ENCODE measurements at places on chromosomes 6 and 20.

DNA sequence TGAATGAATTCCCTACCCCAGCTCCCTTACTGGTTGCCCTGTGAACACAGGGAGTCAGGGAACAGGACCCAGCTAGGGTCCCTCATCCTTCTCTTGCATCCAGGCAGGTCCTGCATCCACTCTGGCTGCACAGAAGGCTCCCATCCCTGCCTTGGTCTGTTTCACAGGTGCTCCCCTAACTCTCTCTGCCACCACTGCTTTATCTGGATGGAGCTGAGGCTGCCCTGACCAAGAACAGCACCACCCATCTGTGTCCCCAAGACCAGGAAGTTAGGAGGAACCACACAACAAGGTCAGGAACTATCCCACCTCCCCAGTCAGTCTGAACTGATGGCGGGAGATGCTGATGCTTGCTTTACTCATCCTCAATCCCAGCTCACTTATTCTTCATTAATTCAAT, 16.2 kb upstream of the HLA-G start:
- no peak for DNase-seq

DNA sequence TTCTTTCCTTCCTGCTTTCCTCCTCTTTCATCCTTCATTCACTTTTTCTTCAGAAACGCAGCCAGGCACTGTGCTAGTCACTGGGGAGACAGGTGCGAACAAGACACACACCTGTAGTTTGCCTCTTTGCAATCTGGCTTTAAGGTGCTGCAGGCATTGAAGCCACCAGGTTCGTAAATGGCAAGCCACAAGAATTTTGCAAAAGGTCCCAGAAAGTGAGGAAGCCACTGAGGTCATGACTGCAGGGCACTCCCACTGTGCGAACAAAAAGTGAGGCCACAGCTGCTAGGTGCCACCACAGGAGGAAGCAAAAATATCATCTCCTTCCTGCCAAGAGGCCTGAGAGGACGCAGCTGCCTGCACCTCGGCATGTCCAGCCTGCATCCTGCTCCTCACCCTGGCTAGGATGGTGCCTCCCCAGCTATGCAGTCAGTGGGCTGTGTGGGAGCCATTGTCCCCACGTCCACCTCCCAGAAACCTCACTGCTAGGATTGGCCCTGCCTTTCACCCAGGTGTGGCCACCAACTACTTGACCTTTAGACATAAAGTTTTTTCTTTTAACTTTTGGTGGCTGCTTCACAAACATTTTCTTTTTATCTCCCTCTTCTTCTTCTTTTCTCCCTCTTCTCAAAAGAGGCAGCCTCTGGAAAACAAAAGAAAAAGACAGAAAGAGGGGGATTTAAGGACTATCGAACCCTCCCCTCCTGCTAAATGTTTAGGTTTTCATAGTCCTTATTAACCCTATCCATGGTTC, 230.8 kb downstream of the BCAS1 start:
- DNase-seq, result no peak

DNA sequence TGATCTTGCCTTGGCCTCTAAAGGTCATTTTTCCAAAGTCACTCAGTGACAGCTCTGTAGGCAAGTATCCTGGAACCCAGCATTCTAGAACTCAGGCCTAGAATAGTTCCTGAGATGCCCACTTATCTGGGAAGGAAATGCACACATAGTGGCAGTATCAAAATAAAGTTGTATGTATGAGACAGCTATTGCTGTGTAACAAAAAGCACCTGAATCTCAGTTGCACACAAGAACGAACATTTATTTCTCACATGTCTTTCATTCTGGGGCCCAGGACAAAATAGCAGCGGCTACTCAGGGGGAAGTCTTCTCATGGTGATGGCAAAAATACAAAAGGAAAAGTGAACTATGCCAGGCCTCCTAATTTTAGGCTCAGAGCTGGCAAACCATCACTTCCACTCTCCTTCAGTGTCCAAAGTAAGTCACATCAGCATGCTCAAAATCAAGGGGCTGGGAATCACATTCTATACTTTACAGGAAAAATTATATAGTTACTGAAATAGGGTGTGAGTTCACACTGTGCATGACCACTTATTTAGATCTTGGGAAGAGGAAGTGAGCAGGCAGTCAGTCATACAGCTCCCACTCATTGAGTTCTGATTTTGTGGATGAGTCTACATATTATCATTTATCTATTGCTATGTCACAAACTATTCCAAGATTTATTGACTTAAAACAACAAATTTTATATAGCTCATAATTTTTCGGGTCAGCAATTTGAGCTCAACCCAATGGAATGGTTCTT, 133.7 kb upstream of the RIN2 start:
- no peak for DNase-seq

DNA sequence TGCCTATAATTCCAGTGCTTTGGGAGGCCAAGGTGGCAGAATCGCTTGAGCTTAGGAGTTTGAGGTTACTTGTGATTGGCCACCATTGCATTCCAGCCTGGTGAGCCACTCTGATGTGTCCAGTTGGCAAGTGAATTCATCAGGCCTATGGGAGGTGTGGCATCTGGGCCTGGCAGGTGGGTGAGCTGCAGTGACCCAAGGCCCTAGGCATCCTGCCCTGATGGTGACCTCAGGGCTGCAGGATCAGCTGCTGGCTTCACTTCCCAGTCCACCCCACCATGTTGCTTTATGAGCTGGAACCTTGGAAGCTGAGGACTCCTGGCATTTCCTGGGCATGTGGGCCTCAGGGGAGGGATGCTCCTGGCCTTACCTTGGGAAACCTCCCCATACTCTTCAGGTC, 20.5 kb downstream of the RSPH9 start:
- DNase-seq, result no peak

DNA sequence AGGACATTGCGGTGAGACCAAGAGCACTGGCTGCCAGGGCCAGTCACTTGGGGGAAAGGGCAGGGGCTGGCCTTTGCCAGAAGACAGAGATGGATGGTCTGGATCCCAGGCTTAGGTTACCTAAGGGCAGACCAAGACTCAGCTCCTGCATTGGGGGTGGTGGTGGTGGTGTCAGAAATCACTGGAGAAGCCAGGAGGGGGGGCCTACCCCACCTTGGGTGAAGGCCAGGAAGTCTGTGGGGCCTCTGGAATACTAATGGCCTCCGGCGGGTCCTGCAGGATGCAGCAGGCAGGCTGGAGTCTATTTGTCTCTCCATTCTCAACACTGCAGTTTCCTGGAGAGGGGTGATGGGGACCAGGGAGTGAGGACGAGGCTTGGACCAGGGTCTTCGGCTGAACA, 32.8 kb downstream of the CD40 start:
- DNase-seq, result no peak

GRCh38 chr6:167237438-167238145, 53.5 kb upstream of the UNC93A start:
- DNase-seq, result no peak

DNA sequence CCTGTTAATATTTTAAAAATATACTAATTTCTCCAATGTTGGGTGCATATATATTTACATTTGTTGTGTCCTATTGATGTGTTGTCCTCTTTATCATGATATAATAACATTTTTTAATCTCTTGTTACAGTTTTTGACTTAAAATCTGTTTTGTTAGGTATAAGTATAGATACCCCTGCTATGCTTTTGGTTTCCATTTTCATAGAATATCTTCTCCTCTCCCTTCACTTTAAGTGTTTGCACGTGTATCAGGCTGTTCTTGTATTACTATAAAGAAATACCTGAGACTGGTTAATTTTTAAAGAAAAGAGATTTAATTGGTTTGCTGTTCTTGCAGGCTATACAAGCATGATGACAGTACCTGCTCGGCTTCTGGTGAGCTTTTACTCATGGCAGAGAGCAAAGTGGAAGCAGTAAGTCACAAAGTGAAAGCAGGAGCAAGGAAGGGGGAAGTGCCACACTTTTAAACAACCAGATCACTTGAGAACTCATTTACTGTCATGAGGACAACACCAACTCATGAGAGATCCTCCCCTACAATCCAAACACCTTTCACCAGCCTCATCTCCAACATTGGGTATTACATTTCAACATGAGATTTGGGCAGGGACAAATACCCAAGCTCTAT, 340.5 kb upstream of the SYNCRIP start:
- no peak for DNase-seq

GRCh38 chr6:97669191-97670031, 386.4 kb upstream of the MMS22L start:
- no peak for DNase-seq

GRCh38 chr6:19087296-19087695, 700.1 kb downstream of the RNF144B start:
- no peak for DNase-seq

GRCh38 chr20:62682912-62683517, 25.6 kb upstream of the NTSR1 start:
- DNase-seq, result no peak

DNA sequence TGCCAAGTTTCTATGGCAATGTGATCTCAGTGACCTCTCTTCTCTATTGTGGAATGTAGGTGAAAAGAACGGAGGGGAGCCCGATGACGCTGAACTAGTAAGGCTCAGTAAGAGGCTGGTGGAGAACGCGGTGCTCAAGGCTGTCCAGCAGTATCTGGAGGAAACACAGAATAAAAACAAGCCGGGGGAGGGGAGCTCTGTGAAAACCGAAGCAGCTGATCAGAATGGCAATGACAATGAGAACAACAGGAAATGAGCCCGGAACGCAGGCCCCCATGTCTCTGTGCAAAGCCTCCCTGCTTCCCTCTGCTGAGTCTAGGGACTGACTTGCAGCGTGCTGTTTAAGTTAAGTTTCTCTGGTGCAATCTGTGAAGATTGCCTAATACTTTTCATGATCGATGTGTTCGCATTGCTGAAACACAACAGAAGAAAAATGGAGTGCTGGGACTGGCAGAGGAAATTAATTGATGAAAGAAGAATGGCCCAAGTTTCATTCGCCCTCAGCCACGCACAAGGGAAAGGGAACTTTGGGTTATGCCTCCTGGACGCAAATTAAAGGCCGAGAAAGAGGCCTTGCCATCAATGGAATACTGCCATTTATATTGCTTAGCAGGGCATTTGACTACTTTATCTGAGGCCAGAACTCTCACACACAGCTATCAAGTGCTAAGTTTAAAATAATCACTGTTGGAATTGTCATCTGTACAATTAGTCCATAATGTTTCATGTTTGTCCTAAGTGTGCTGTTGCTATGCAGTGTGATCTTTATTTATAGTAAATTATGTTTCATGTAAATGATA, 146.4 kb downstream of the AKAP7 start:
- DNase-seq, result peak; percentile 43

GRCh38 chr6:136791296-136792094, 782 bp downstream of the MAP3K5 start:
- DNase-seq, result peak; percentile 63

- no peak for DNase-seq
These were observed 3.1 kb upstream of the CEBPB start for GRCh38 chr20:50187403-50188051.

GRCh38 chr20:34530342-34530741, 14.1 kb downstream of the DYNLRB1 start:
- no peak for DNase-seq

DNA sequence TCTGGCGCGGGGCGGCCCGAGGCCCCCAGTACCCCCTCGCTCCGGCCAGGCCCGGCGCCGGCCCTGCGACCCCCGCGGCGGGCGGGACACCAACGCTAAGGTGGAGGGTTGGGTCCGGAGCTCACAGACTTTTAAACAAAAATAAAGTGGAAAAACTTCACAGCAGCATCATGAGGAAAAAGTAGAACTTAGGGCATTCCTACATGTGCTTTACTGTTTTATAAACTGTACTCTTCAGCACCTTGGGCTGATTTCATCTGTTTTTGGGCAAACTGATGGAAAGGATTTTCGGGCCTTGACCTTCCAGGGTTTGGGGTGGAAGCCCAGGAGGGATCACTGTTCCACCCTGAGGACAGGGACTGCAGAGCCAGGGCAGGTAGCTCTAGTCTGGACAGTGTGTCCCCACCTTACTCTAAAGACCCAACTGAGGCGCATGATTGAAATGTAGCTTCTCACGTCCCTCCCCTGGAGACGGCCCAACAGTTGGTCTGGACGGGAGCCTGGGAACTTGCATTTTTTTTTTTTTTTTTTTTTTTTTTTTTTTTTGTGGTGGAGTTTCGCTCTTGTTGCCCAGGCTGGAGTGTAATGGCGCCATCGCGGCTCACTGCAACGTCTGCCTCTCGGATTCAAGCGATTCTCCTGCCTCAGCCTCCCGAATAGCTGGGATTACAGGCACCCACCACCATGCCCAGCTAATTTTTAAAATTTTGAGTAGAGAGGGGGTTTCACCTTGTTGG, 740 bp downstream of the NELFCD start:
- DNase-seq, result no peak

GRCh38 chr6:139904158-139904533, 529.7 kb upstream of the CITED2 start:
- no peak for DNase-seq

Data from dermis microvascular lymphatic vessel endothelial cell (primary cell).